H1 (cell line): ENCODE measurements at places on chromosomes 2 and 18.

DNA sequence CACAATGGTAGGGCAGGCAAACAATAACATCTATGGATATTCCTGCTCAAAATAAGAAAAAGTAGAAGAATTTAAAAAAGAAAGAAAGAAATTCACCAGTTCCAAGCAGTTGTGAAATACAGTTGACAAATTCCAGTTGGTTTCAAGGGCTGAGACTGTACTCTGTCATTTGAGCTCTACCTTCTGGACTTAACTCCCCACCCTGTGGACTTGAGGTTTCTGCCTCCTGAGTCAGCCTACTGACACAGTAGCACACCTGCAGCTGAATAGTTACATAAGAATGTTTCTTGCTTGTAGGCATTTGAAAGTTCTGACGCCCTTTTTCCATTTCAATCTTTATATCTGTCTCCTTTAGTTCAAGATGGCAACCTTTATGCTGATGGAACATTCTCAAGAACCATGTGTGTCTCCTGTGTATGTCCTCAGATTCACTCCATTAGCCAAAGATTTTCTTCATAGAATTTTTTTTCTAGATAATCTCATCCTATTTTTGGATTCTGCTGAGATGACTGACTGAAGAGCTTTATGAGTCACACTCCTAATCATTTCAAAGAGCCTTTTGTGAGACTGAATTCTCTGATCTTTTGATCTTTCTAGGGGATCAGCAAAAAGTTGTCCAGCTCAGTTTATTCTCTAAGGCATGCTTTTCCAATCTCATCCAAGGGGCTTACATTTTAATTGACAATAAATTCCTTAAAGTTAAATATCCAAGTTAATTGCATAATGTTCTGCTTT is 19.1 kb downstream of the NETO1 start:
- no peak for DNase-seq
- no peaks in the 10 kb centered on the region for H3K36me3 ChIP-seq
- no peak overlapping the region for H3K27ac ChIP-seq

- no peak overlapping the region for H3K27ac ChIP-seq
- no peaks in the 10 kb centered on the region for H3K4me1 ChIP-seq
- DNase-seq: no peak
- H3K4me3 ChIP-seq: no peak overlapping the region
Measured at GRCh38 chr2:143617803-143618415, 488.7 kb downstream of the ARHGAP15 start.

DNA sequence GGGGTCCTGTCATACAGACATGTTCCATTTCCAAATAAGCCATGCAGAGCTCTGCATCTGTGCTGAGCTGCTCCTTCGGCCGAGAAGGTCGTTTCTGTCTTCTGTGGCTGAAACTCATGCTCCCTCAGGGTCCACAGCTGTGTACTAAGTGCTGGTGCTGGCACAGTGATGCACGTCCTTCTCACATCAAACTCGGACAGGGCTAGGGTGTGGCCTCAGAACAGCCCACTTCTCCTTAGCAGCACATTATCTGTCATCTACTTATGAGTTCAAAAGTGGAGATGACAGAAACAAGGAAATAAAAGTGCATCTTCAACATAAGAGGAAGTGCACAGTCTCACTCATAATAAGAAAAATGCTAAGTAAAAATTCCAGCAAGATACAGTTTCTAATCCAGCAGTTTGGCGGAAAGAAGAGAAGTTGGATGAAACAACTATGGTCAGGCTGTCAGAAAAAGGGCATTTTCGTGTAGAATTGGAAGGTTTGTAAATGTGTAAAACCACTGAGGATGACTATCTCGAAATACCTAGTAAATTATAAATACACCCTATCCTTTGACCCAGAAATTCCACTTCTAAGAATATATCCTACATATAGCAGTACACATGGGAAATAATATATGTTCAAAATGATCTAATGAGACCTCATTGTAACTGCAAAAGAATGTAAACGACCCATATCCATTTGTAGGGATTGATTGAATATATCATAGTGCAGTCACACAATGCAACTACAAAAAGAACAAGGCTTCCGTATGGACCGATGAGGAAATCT is 53.7 kb upstream of the APCDD1 start:
- no peak for DNase-seq
- H3K4me3 ChIP-seq: no peak overlapping the region
- H3K27ac ChIP-seq: no peak overlapping the region
- no peaks in the 10 kb centered on the region for H3K36me3 ChIP-seq
- peaks cover 4% of the 10 kb centered on the region for H3K4me1 ChIP-seq

DNA sequence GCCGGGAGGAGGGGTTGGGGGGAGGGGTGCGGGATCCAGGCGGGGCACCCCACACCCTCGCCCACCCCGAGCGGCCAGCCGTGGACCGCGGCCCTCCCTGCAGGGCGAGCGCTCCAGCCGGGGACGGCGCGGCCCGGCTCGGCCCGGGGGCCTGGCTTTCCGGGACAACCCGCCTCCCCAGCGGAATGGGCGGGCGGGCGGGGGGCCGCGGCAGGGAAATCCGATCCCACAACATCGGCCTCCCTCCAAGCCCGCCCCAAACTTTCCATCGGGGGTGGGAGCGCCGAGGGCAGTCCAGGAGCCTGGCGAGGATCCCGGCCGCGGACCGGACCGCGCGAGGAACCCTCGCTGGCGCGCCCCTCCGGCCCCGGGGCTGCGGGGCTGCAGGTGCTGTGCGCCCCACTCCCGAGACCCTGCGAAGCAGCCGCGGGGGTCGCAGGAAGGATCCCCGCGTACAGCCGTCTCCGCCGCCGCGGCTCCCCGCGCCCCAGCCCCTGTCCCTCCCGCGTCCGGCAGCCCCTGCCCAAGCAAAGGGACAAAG is 529 bp downstream of the SEMA4C start:
- H3K36me3 ChIP-seq: peaks cover 22% of the 10 kb centered on the region
- peak overlapping the region; percentile 91; the same call in 1 of the 2 replicates for H3K27ac ChIP-seq
- H3K4me3 ChIP-seq: peak overlapping the region; percentile 76
- H3K27me3 ChIP-seq: no peaks in the 10 kb centered on the region; the same call in 1 of the 2 replicates
- peaks cover 26% of the 10 kb centered on the region for H3K4me1 ChIP-seq

- no peak overlapping the region for H3K4me3 ChIP-seq
- peaks cover 5% of the 10 kb centered on the region; the same call in 1 of the 2 replicates for H3K4me1 ChIP-seq
- H3K27ac ChIP-seq: no peak overlapping the region
- no peak for DNase-seq
Measured at GRCh38 chr2:118530976-118531375, 316.5 kb downstream of the EN1 start.

- no peak for DNase-seq
- no peak overlapping the region for H3K27ac ChIP-seq
- no peaks in the 10 kb centered on the region for H3K36me3 ChIP-seq
- no peaks in the 10 kb centered on the region for H3K27me3 ChIP-seq
- H3K4me1 ChIP-seq: no peaks in the 10 kb centered on the region
Measured at GRCh38 chr2:100009743-100010142, 132.6 kb downstream of the AFF3 start.

DNA sequence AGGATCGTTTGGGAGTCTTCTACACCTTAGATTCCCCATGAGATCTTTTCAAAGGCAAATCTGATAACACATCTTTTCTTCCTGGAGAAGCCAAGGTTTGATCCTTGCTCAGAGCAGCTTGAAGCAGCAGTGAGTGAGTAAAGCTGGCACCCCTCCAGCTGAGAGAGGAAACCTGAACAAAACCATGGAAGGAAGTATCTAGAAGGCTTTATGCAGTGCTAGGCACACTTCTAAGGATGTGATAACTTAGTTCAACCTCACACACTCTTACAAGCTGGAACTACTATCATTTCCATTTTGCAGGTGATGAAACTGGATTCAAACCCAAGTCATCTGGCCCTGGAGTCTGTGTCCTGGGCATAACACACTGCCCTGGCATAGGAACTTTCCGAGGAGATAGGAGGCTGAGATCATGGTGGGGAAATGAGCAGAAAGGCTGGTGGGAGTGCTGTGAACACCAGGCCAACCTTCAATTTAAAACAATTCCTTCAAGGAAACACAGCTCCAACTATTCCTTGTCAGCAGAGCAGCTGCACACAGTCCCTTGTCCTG is 71.2 kb downstream of the CTAGE1 start:
- DNase-seq: no peak
- peaks cover 58% of the 10 kb centered on the region for H3K27me3 ChIP-seq
- H3K36me3 ChIP-seq: no peaks in the 10 kb centered on the region
- H3K4me3 ChIP-seq: peak overlapping the region; percentile 21; the same call in 1 of the 2 replicates
- no peak overlapping the region for H3K27ac ChIP-seq

DNA sequence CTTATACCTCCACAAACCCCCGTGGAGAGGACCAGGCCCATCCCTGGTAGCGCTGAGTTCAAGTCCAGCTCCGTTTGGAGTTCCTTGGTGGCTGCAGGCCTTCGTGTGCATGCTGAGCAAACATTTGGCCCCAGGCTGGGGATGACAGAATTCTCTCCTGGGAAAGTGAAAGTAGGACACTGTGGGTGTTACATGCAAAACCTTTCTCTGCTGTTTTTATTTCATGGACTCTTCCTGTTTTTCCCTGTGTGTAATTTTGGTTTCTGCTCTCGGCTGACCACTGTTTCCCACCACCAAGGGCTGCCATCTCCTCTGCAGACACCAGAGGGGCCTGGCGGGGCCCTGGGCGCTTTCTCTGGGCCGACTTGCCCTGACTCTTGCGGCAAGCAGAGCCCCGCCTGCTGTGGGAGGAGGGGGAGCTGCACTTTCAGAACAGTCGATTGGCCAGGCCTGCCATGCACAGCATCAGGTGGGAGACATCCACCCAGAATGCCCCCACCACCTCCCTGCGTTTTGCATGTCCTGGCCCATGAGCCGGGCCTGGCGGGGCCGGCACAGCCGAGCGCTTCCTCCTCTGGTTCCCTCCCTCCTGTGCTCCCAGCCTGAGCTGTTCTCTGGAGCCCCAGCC is 102.4 kb downstream of the CABLES1 start:
- no peak overlapping the region for H3K4me3 ChIP-seq
- peaks cover 7% of the 10 kb centered on the region for H3K4me1 ChIP-seq
- peaks cover 18% of the 10 kb centered on the region for H3K36me3 ChIP-seq
- no peak for DNase-seq
- H3K27ac ChIP-seq: no peak overlapping the region

DNA sequence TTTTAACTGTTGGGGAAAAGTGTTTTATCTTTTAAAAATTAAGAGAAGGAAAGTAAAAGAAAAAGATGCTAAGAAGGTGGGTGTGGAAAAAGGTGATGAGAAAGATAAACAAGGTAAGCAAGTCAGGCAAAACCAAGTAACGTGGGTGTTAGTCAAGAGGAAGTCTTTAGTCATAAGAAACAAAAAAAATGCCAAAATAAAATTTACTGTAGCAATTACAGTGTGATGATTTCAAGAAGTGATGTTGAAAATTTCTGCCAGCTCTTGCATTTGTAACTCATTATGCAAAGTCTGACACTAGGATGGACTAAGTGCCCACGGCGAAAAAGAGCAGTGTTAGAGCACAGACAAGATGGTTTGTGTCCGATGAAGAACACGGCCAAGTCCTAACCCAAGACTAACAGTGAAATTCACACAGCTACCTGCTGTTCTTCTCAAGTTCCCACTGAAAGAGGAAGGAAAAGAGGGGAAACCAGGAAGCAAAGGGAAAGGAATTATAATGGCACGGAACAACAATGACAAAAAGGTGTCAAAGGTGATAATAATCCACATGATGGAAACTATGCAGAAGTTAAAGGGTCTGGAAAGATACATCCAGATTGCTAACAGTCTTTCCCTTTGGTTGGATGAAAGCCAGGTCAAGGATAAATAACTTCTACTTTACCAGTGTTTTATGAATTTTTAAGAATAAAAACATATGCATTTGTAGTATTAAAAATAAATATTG is 34.1 kb downstream of the NOL10 start:
- peaks cover 14% of the 10 kb centered on the region; the same call in 1 of the 2 replicates for H3K36me3 ChIP-seq
- H3K4me1 ChIP-seq: no peaks in the 10 kb centered on the region
- no peak overlapping the region for H3K4me3 ChIP-seq
- no peaks in the 10 kb centered on the region for H3K27me3 ChIP-seq
- DNase-seq: no peak

DNA sequence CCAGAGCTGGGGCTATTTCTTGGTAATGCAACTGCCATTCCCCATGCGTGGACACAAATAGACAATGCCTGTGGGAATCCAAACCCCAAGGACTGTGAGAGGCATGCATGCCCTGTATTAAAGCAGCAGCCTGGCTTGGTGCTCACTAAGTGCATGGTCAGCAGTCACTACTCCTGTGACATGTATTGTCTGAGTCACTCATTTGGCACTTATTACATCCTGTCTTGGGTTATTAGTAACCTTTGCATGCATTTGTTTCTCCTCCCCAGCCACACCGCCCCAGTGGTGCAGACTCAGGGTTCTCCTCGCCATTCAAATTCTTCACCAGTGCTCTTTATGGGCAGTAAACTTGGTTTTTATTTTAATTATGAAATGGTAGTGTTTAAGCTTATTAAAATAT is 30.2 kb downstream of the PRKCE start:
- H3K27me3 ChIP-seq: no peaks in the 10 kb centered on the region
- no peaks in the 10 kb centered on the region for H3K4me1 ChIP-seq
- no peak overlapping the region for H3K4me3 ChIP-seq
- no peaks in the 10 kb centered on the region for H3K36me3 ChIP-seq

- no peak for DNase-seq
- H3K36me3 ChIP-seq: no peaks in the 10 kb centered on the region
- no peak overlapping the region for H3K27ac ChIP-seq
- H3K4me3 ChIP-seq: no peak overlapping the region
Measured at GRCh38 chr2:215826838-215827441, 186.4 kb downstream of the MREG start.

DNA sequence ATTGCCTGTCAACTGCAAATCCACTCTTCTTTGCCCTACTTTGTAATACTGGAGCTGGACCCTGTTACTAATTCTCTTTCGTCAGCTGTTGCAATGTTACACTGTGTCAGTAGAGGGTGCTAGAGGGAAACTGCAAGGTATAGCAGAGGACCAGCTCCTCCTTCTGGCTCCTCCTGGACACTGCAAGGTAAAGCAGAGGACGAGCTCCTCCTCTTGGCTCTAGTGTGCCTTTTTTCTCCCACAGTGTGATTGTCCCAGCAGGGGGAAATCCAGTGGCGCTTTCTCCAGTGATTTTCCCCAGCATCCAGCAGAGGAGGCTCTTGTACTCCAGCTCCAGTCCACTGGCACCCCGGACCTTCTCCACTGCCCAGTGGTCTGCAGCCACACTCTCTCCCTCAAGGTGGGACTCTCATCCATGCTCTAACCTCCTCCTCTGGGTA is 95.6 kb downstream of the CAPN13 start:
- peak; percentile 93 for DNase-seq
- no peak overlapping the region for H3K4me3 ChIP-seq
- no peaks in the 10 kb centered on the region for H3K4me1 ChIP-seq
- H3K27ac ChIP-seq: no peak overlapping the region
